ENCODE measurements at places on chromosomes 11 and 22.

DNA sequence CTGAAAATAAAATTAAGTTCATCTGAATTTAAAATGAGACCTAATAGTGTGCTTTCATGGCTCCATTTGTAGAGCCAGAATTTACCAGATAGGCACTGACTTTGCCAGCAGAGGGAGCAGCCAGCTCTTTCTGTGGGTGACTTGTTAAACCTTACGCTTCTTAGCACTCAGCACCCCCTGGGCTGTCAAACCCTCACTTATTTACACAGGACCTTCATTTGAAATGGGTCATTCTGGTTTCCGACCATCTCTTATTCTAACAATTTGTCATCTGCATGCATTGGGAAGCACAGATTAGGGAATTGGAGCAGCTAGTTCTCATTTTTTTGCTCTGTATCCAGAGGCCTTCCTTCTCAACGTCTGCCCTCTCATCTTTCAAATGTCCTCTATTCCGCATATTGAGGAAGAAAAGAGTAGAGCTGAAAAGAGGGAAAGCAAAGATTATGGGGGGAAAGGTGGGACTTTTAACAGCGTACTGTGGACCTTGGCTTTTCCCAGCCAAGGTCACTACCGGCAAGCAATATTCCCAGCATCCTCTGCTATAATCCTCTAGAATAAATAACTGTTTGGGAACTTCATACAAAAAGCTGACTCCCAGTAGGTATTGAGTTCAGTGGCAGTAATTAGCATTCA, 3.1 kb downstream of the ASRGL1 start:
- DNase-seq = peak; percentile 67

DNA sequence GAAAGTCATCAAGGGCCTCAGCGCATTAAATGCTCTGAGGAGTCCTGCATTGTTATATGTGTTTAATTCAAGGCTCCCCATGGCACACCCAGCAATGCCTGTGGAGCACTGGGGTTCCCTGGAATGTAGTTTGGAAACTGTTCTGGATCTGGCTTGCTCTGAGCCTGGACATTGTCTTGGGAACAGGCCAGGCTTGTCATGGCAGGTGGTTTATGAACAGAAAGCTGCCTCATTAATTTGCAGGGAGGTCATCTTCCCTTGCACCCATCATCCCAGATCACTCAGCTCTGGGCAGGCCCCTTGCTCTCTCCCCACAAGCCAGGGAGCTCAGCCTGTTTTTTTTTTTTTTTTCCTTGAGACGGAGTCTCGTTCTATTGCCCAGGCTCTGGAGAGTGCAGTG, 32.9 kb downstream of the RPS6KA4 start:
- no peak for DNase-seq

GRCh38 chr22:48697694-48698276, 1129.9 kb downstream of the BRD1 start:
- no peak for DNase-seq

DNA sequence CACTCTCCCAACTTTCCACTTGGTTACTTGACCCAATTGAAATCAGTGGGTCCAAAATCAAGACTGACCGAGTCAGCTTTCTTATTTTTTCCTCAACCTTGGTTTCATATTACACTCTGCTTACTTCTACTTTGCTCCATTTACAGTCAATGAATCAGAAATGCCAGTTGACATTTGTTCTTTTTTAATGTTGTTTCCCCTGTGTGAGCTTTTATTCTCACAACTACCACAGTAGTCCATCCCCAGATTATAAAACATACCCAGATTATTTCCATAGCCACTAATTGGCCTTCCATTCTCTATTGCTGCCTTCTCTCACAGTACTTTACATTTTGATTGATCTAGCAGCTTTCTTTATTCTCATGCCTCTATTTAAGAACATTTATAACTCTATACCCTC, 50.0 kb downstream of the DNAJC24 start:
- DNase-seq = no peak

DNA sequence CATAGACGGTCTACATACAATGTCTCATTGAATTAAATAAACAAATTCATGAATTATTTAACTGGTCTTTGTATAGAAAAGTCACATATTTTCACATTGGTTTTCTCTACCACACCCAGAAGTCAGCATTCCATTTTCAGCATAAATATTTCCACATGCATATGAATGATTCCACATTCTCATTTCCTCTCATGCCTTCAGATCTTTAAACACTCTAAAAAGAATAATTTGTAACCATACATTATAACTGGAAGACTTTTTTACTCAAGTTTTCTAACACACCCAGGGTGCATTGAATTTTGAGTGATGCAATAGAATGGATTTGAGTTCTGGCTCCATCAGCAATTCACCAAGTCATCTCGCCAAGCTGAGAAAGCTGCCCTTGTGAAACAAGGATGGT, 501.8 kb upstream of the TENM4 start:
- DNase-seq = no peak
